ENCODE measurements at places on chromosomes 7 and 10. TPM values are rescaled to one million over a fixed set of nuclear protein-coding genes. Genes with fewer than 3 reads are reported as not detected.

GRCh38 chr10:26384600-26384999, 53.5 kb upstream of the APBB1IP start:
- no peak for DNase-seq

KIF11 gene
- total RNA-seq: 91.4 TPM

HOXA1 gene
- total RNA-seq: not detected

- no peak for DNase-seq
Measured at GRCh38 chr7:141370178-141370577, 181.0 kb upstream of the AGK start.

TMEM273 gene
- not detected for total RNA-seq

GRCh38 chr10:111203615-111204014, 126.8 kb downstream of the ADRA2A start:
- DNase-seq: no peak

- DNase-seq: no peak
Measured at GRCh38 chr10:12438919-12439692, 89.8 kb downstream of the CAMK1D start.

DNA sequence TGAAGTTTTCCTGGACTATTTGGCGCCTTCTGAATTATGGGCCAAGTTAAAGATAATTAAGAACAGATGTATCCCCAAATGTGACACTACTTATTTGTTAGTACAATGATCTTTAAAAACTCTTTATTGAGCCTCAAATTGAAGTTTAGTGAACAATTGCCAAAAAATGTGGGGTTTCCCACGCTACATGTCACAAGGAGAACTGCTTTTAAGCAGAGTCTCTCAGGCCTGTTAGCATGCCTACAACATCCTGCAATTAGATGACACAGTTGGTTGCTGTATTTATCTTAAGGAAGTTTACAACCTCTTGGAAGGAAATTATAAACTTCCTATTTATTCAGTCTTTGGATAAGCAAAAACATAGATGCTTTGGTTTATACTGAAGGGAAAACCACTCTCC, 733.0 kb downstream of the TNS3 start:
- DNase-seq: peak; percentile 83

DNA sequence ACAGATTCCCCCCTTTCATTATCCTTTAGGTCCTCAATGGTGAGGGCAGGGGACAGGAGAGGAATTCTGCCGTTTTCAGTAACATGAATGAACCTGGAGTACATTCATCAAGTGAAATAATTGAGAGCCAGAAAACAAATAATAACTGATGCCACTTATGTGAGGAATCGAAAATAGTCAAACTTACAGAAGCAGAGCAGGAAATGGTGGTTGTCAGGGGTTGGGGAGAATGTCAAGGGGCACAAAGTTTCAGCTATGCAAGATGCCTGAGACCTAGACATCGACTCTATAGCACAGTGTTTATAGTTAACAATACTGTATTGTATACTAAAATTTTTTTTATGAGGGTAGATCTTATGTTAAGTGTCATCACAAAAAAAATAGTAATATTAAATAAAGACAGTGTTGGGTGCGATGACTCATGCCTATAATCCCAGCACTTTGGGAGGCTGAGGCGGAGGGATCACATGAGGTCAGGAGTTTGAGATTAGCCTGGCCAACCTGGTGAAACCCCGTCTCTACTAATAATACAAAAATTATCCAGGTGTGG, 1219.8 kb downstream of the GATA3 start:
- no peak for DNase-seq

GRCh38 chr7:4765776-4766490, 9.5 kb upstream of the AP5Z1 start:
- DNase-seq: no peak

DNA sequence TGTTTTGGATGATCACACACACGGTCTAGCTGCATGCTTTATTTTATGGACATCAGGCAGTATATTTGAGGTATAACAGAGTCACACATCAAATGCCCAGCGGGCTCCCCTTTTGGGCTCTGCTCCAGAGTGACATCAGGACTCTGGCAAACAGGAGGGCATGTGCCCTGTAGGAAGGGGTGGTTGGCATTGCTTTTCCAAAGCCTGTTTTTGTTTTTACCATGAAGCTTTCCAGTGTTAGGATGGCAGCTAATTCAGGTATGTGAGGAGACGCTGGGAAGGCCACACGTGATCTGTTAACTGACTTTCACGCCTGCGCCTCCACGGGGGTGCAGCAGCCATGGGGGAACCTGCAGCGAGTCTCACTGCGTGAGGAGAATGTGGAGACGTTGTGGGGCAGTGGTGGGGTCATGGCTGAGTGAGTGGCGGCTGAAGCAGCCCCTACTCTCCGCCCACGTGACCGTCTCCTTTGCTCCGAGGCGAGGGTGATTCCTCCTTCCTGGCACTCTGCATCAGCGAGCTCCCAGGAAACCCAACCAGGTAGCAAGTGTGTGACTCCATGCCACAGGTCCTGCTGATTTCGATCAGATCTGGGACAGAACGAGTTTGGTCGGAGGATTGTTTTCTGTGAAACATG, 117.7 kb downstream of the ANKRD61 start:
- no peak for DNase-seq

MYL10 gene
- total RNA-seq: 0.30 TPM

PLOD3 gene
- 77.0 TPM for total RNA-seq

GRCh38 chr10:90652519-90652918, 205.3 kb downstream of the HTR7 start:
- peak; percentile 4 for DNase-seq

DNA sequence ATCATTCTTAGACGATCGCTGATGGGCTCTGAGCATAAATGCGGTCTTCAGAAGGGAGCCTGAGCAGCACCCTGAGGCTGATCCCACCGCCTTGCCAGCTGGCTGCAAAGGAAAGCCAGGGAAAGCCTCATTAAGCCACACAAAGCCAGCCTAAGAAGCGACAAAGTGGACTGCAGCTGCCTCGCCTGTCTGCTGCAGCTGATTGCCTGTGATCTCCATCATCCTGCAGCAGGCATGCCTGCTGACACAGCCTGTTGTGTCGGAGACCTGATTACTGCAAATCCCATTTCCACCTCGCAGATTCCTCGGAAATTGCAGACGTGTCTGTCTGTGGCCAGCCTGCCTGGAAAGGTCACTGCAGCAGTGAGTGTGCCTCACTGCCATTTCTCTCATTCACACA, 1087.0 kb upstream of the AUTS2 start:
- no peak for DNase-seq

DNA sequence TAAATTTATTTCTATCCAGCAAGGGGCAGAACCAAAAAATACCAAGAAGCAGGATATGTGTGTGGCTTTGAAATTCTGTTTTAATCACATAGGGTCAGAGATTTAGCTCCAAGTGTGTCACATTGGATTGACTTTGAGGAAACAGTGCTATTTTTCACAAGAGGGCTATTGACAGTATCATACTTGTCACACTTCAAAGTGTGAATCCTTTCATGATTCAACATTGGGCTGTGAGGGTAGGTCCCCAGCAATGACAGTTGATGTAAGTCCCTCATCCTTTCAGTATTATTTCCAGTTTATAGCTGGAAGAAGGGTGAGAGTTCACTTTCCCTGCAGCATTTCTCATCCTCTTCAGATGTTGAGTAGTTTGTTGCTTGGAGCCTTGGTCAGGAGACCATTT, 7.4 kb downstream of the CCNY start:
- no peak for DNase-seq

DNA sequence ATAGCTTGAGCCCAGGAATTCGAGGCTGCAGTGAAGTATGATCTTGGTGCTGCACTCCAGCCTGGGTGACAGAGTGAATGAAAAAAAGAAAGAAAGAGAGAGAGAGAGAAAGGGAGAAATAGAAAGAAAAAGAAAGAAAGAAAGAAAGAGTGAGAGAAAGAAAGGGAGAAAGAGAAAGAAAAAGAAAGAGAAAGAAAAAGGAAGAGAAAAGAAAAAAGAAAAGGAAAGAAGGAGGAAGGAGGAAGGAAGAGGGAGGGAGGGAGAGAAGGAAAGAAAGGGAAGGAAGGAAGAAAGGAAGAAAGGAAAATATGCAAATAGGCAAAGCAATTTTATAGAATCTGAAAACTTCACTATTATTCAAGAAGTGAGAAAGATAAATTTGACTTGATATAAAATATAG, 24.5 kb upstream of the JCAD start:
- no peak for DNase-seq

MINPP1 gene
- 15.2 TPM for total RNA-seq

SPDYE11 gene
- not detected for total RNA-seq

DNA sequence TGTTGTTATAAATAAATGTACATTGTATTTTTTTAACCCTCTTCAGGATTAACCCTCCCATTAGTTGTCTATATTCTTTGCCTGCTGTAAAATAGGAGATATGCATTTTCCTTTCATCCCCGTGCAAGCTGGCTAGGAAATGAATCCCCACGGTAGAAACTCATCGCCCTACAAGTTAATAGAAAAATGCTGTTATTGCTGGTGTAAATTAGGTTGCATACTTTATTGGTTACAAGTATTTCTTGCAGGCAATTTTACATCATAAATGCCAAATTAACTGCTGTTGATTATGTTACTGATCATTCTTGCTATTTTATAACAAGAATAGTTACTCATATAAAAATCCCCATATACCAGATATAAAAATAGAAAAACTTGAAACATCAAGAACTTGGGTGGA, 454.2 kb upstream of the KLF6 start:
- no peak for DNase-seq

GRCh38 chr10:78763651-78764395, 304.9 kb upstream of the ZMIZ1 start:
- no peak for DNase-seq

- DNase-seq: no peak
Measured at GRCh38 chr10:77800738-77801266, 125.8 kb downstream of the DLG5 start.

GRCh38 chr10:73591935-73592699, 975 bp upstream of the USP54 start:
- DNase-seq: no peak

DNA sequence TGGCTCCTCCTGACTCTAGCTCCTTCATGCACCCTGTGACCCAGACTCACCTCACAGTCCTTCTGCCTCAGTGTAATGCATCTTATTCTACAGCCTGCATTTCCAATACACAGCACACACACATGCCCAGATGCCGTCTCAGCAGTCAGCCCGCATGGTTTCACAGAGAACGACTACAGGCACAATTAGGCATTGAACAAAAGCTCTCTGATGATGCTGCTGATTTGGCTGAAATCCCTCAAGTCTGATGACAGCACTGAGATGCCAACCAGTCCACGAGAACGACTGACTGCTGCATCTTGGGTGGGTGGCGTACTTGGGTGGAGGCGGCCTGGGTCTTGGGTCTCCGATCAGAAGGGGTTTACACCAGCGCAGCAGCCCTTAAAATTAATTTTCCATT, 200.4 kb downstream of the TAX1BP1 start:
- DNase-seq: no peak

DNA sequence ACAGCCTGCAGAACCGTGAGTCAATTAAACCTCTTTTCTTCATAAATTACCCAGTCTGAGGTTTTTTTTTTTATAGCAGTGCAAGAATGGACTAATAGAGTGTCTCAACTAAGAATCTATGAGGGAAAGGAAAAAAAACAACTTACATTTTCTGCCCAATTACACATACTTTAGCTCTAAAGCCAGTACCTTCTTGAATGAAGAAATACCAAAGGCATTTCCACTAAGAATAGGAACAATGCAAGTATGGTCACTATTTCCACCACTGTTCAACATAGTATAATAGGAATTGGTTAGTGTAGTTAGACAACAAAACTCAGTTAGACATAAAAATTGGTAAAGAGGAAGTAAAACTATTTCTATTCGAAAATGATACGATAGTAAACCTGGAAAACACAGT, 37.6 kb downstream of the MICU1 start:
- DNase-seq: no peak

DNA sequence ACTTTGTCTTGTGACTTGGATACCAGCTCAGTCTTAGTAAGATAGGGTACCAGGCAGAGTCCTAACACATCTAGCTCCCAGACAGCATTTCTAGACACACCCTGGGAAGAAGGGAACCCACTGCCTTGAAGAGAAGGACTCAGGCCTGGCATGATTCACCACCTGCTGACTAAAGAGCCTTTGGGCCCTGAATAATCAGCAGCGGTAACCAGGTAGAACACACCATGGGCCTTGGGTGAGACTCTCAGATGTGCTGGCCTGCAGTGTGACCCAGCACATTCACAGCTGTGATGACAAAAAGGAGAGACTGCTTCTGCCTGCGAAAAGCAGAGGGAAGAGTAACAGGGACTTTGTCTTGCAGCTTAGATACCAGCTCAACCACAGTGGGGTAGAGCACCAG, 10.4 kb upstream of the TNKS2 start:
- no peak for DNase-seq

- no peak for DNase-seq
Measured at GRCh38 chr10:75436896-75437295, 5.5 kb downstream of the LRMDA start.

NUTM2E gene
- 0.49 TPM for total RNA-seq

PTER gene
- 1.4 TPM for total RNA-seq

DNA sequence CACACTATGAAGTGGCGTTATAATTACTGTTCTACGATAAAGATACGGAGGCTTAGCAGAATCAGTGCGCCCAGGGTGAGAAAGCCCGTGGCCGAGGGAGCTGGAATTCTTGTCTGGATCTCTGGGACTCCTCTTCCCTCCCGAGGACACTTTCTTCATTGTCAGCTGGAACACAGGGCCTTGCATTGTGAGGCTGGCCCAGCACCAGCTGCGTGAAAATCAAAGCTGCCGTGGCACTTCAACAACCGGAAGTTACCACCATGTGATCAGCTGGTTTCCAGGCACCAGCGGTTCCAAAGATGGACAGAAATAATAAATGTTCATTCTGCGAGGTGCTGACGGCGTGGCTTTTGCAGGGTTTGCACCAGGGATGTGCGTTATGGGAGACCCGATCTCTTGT, 234.0 kb upstream of the PITRM1 start:
- no peak for DNase-seq

DNA sequence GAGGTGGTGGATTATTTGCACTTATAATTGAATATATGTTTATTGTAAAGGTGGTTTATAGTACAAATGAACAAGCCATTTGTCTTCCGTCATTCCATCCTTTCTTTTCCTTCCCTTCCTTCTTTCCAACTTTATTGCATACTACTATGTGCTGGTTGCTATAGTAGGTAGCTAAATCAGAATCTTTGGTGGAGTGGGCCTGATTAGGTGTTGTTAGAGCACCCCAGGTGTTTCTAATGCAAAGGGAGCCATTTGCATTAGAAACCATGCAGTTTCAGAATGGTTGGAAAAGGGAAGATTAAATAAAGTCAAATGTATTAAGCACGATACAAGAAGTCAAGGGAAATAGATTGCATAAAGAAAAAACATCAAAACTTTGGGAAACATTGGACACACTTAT, 88.8 kb upstream of the TRIL start:
- no peak for DNase-seq

DNA sequence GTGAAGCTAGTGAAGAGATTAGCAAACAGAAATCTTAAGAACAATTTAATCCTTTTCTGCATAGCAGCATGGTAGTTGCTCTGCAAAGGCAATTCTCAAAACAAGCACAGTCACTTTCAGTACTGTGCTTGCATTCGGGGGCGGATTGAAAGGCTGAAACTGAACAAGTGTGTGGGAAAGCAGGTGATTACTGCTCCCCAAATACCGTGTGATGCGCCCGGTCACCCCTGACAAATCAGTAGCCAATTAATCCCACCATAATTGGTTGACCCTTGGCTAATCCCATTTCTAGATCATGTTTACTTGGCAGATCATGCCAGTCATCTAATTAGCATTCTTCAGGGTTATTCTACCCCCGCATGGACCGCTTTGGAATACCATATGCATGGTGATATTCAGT, 76.5 kb upstream of the ADRB1 start:
- no peak for DNase-seq

GRCh38 chr7:101590663-101591435, 38.2 kb downstream of the MYL10 start:
- DNase-seq: no peak

- no peak for DNase-seq
Measured at GRCh38 chr10:46528171-46528671, 28.2 kb downstream of the GPRIN2 start.

GNGT1 gene
- total RNA-seq: not detected

ITGB8 gene
- total RNA-seq: 1.3 TPM

Data from A673 (cell line).